ENCODE measurements at places on chromosomes 11 and 22.

- no peak for DNase-seq
Measured at GRCh38 chr11:98180511-98180910, 840.2 kb upstream of the CNTN5 start.

DNA sequence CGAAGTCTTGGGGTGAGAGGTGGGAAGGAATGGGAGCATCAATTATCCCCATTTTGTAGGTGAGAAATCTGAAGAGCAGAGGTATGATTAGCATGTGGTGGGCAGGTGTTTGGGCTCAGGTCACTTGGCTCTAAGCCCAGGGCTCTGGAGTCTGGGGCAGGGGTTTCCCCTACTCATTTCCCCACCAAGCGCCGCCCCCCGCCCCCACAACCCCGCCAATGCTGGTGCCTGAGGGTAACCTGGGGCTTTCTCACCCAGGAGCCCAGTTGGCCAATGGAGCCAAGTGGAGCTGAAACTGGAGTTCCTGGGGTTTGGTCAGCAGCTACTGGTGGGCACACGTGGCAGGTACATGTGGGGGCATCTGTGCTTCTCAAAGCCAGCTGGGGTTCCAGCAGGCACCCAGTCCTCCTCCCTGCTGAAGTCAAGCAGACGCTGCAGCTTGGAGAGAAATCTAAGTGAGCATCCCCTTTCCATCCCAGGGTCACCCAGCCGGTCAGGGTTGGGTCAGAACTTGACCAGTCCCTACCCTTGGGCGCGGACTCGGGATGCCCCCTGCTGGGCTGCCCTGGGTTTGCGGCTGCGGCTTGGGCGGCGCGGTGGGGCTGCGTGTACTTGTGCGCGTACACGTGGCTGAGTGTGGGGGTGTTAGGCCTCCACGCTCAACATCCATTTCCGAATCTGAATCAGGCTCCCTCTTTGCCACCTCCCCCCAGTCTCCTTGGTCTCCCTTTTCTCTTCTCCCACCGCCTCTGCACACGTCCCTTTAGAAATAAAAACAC is 1.7 kb upstream of the CHRM1 start:
- no peak for DNase-seq

- DNase-seq: no peak
Measured at GRCh38 chr11:66315921-66316811, 678 bp downstream of the CD248 start.

- DNase-seq: peak; percentile 3
Measured at GRCh38 chr11:84947970-84948580, 679.1 kb downstream of the DLG2 start.

DNA sequence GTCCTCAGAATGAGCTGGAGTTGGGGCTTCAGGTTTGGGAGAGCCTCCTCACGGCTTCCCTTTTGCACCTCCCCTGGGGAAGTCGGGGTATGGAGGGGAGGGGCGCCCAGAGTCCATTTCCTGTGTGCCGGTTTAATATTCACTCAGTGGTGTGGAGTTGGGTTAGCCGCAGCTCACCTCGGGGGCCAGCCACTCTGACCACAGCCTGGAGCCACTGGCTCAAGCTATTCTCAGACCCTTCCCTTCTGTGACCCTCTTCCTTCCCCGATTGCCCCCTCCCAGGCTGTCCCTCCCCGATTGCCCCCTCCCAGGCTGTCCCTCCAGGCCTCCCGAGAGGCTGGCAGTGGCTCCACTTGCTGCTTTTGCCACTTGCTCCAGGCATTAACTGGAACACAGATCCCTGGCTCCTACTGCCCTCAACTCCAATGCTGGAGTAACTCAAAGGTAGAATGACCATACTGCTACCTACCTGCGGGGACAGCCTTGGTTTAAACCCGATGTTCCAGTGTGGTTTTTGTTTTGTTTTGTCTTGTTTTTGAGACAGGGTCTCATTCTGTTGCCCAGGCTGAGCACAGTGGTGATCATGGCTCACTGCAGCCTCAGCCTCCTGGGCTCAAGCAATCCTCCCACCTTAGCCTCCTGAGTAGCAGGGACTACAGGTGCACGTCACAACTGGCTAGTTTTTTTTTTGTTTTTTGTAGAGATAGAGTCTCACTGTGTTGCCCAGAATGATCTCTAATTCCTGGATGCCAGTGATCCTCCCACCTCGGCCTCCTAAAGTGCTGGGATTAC is 29.3 kb downstream of the RPUSD4 start:
- no peak for DNase-seq

GRCh38 chr22:43924877-43925276 is 1.3 kb downstream of the PNPLA3 start:
- no peak for DNase-seq

GRCh38 chr11:96161307-96162089 is 181.5 kb downstream of the MAML2 start:
- peak; percentile 51 for DNase-seq

DNA sequence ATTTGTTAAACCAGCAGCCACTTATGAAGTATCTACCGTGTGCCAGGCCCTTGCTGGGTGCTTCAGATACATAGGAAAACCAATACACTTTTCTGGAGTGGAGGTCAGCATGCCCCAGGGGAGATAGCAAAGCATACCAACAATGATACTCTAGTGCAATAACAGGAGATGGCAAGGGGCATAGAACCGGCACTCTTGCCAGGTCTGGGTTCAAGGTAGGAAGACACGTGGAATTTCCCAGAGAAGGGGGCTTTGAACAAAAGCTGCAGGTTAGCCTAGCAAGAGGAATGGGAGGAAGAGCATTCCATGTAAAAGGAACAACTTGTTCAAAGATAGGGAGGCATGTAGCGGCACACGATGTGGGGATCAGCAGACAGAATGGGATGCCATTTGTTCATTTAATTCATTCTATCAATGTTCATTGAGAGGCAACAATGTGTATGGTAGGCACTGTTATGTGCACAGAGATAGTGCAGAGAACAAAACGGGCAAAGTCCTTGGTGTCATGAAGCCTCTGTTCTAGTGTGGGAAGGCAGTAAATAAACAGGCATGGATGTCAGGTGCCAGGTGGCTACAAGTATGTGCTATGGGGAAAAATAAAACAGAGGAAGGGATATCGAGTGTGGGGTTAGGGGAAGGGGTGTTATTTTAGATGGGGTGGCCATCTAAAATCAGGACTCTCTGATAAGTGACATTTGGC is 162.6 kb upstream of the E2F8 start:
- DNase-seq: no peak

DNA sequence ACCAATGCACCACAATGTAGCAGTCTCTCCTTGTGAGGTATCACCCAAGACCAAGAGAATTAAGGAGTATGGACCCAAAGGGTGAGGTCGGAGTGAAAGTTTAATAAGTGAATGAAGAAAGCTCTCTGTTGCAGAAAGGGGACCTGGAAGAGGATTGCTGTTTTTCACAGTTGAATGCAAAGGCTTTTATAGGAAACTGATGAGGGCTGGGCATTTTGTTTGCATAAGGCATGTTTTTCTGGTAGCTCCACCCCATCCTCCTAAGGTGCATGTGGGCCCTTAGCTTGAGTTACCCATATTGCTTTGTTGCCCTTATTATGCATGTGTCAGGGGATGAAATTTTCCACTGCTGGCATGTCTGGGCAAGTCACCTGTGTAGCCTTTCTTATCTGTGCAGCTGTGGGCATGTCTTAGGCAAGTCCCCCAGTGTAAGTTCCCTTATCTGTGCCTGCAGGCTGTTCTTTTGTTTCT is 64.7 kb downstream of the BDNF start:
- DNase-seq: no peak

- DNase-seq: no peak
Measured at GRCh38 chr11:23859087-23859486, 637.8 kb upstream of the LUZP2 start.

DNA sequence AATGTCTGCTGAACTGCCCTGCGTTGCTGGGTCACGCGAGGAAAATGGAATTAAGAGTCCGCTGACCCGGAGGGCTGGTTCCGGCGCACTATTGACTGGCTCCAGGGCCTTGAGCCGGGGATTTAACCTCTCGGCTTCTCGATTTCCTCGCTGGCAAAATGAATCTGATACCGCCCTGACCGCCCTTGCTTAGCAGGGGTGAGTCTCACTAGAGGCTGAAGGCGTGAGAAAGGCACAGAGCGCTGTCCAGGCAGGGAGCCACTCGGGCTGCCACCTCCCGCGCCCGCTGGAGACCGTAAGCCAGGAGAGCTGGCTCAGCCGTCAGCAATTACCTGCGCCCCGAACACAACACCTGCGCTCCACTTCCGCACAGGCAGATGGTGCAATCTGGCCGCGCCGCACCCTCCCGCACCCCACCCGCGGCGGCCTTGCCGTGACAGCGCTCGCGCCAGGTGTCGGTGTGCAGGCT is 65.6 kb downstream of the BUD13 start:
- no peak for DNase-seq

- DNase-seq: peak; percentile 42
Measured at GRCh38 chr11:93498641-93499040, 44.5 kb downstream of the SMCO4 start.

DNA sequence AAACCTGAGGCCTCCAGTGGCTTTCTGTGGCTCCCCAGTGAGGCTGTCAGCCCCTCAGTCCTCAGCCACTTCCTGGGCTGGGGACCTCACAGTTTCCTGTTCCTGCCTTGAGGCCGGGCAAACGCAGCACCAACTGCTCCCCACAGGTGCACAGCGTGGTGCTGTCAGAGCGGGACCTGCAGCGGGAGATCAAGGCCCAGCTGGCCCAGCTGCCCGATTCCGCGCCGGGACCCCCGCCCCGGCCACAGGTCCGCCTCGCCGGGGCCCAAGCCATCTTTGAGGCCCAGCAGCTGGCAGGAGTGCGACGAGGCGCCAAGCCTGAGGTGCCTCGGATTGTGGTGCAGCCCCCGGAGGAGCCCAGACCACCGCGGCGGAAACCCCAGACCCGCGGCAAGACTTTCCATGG is 5.4 kb downstream of the TBC1D10C start:
- DNase-seq: no peak

GRCh38 chr11:77111277-77111676 is 8.6 kb downstream of the OMP start:
- DNase-seq: no peak

- DNase-seq: no peak
Measured at GRCh38 chr11:46437122-46437689, 45.6 kb upstream of the CHRM4 start.

GRCh38 chr22:39942439-39943230 is 17.6 kb upstream of the TMA7B start:
- DNase-seq: no peak

DNA sequence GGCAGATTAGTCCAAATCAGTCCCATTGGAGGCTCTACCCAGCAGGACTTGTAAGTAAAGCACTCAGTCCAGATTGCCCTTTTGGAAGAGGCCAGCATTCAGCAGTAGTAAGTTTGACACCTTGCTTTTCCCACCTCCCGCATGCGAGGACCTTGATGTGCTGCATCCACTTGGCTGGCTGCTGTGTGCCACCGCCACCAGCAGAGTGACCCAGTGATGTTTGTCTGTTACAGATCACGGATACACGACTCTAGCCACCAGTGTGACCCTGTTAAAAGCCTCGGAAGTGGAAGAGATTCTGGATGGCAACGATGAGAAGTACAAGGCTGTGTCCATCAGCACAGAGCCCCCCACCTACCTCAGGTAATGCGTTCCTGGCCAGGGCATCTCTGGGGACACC is 6.6 kb downstream of the SMARCB1 start:
- no peak for DNase-seq

- DNase-seq: no peak
Measured at GRCh38 chr22:48428631-48429371, 1398.9 kb downstream of the BRD1 start.

DNA sequence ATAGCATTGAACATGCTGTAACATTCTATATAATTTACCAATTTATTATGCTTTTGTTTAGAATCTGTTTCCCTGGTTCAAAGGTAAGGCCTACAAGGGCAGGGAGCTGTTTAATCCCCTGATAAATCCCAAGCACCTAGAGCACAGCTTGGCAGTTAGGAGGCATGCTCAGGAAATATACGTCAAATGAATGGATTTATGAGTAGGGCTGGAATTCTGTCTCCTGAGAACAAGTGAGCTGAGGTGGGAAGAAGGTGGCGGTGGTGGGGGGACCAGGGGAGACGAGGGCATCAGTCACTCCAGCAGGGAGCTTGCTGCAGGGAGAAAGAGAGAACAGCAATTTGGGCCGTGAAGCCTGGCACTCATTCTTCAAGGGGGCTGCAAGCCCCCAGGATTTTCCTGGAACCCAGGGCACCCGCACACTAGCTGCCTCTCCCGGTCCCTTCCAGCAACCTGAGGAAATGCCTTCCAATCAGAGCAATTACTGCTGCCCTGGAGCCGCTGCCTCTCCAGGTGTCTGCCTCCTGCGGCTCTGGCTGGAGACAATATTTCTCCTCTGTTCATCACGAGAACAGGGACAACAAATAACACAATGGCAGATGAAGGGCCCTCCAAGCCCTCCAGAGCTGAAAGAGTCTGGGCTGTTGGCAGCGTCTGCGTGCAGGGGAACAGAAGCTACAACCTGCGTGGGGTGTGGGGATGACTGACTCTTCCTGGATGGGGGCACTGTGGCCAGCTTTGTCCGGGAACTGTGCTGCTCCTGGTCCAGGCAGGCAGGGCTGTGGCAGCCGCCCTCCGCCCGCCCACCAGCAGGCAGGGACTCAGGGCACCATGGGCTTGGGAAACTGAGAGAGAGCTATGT is 233.4 kb downstream of the ST3GAL4 start:
- DNase-seq: no peak

Data from hepatic stellate cell (primary cell).